GM12878 (cell line): ENCODE measurements at places on chromosomes 11 and 22. TPM values are rescaled to one million over a fixed set of nuclear protein-coding genes. Genes with fewer than 3 reads are reported as not detected.

Gene EHD1
- 165 and 166 TPM in 2 replicates for total RNA-seq

DNA sequence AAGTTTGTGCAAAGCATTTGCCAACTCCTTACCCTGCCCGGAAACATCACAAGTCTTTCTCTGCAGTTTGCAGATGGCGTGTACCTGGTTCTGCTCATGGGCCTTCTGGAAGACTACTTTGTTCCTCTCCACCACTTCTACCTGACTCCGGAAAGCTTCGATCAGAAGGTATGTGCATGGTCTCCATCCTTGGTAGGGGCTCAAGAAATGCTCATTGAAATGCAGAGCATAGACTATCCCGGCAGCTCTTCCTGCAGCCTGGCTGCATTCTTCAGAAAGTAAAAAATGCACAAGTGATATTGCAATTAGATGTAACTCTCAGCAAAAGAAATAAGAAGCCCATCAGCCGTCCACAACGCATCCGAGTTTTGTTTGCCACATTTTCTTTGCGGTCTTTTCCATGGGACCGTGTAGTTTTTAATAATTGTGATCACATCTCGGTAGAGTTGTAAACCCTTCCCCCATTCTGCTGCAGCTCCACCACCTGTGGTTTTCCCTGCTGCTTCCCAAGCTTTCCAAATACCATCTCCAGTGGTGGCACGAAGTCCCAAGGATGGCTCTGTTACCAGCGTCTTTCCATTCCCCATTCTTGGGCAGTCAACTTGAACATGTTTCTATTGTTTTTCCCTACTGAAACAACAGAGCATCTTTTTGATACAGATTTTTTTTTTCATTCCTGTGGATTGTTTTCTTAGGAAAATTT lies 22.7 kb upstream of the PARVG start:
- DNase-seq, result no peak

Gene PPP1CA
- 265 and 269 TPM in 2 replicates for total RNA-seq

Gene MIAT
- total RNA-seq, result 9.9 and 11.7 TPM in 2 replicates

DNA sequence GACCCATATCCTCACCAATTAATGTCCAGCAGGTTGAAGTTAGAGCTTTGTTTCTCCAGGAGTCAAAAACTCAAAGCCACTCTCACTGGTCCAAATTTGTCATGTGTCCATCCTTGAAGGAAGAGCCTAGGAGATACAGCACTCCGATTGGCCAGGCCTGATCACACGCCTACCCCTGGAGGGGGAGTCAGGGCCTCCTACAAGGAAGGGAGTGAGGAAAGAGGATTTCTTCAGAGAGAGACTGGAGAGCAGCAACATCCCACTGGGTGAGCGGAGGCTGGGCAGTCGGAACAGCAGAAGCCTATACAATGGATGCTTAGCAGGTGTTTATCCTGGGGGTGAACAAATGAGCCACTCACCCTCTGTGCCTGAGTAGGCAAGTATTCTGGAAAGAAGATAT lies 113.9 kb downstream of the TRIM29 start:
- no peak for DNase-seq

Gene SLC3A2
- 113 and 114 TPM in 2 replicates for total RNA-seq

DNA sequence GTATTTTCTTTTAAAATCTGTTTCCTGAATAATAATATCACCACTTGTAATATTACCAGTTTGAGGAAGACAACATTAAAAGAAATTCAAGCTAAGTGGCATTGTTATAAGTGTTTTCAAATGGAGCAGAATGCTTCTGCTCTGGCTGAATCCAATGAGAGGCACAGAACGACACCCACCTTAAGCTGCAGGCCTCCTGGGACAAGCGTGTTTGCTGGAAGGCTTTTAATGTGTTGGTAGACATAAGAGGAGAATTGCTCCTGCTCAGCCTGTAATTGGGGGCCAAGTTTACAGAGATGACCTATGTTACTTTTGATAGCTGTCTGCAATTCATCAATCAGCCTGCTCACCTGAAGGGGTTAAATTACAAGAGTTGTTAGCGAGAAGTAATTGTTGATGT lies 242.2 kb downstream of the DCDC1 start:
- DNase-seq, result no peak

Gene OR5A1
- total RNA-seq, result not detected in 2 replicates

DNA sequence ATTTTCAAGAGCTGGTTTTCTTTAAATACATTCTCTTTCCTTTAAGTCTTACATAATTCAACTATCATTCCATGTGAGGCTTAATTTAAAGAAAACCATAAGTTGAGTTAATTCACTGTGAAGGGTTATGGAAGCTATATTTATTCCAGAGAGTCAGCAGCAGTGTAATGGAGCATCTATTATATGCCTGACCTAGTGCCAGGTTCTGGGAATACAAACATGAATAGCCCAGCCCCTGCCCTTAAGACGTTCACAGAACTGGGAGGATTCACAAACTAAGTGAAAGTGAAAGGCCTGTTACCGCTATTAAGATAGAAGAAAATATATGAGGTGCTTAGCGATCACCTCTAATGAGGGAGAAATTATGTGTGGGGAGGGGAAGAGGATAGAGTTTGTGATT lies 408.9 kb upstream of the CCDC90B start:
- no peak for DNase-seq

GRCh38 chr22:27613099-27614005 lies 188.2 kb downstream of the MN1 start:
- no peak for DNase-seq

Gene P2RX6
- total RNA-seq, result 0.13 TPM in 1 of 2 replicates, not detected in the other

- DNase-seq, result no peak
These were observed 30.9 kb downstream of the INSC start for GRCh38 chr11:15145615-15146014.

DNA sequence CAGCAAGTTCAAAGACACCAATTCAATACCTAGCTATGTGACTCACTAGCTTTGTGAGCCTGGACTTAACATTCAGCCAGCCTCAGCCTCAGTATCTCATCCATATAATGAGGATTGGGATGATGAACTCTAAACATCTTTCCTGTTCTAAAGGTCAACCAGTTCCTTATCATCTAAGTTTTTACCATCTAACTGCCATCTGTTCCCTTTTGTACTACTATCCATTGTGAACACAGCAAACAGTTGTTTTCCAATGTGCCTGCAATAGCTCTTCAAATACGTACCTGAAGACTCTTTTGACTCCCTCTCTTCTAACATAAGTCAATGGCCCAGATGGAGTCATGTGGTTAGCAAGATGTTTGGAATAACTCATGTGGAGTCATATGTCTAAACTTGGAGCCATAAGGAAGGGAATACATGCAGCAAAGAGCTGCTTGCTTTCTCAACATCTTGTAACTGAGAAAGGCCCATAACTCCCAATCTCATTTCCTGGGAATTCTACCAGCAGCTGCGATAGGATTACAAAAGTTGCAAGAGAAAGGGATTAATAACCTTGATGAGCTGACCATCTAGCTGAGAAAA lies 19.4 kb downstream of the SYTL2 start:
- DNase-seq, result no peak

- DNase-seq, result no peak
These were observed 24.0 kb downstream of the CD5 start for GRCh38 chr11:61126256-61126655.

Gene OSBPL5
- 0.45 TPM in 1 of 2 replicates, not detected in the other for total RNA-seq

GRCh38 chr22:41982865-41983264 lies 13.6 kb downstream of the SEPTIN3 start:
- no peak for DNase-seq

GRCh38 chr11:99370549-99371216 lies 349.9 kb downstream of the CNTN5 start:
- DNase-seq, result no peak

- peak; percentile 44 for DNase-seq
These were observed 41.4 kb upstream of the ST14 start for GRCh38 chr11:130118165-130118564.

DNA sequence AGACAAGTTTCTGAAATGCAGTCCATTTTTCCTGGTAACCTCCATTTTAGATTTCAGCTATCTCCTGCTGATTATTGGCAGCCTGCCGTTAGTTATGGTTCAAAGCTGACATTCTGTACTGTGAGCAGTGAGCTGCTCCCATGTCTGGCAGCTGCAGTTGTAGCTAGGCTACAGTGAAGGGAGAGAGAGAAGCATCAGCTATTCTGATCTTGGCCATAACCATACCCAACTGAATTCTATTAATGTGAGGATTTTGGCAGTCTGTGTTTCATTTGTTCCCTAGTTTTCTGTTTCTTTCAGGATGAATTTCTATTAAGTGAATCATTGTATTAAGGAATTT lies 33.4 kb downstream of the SIK2 start:
- DNase-seq, result no peak

DNA sequence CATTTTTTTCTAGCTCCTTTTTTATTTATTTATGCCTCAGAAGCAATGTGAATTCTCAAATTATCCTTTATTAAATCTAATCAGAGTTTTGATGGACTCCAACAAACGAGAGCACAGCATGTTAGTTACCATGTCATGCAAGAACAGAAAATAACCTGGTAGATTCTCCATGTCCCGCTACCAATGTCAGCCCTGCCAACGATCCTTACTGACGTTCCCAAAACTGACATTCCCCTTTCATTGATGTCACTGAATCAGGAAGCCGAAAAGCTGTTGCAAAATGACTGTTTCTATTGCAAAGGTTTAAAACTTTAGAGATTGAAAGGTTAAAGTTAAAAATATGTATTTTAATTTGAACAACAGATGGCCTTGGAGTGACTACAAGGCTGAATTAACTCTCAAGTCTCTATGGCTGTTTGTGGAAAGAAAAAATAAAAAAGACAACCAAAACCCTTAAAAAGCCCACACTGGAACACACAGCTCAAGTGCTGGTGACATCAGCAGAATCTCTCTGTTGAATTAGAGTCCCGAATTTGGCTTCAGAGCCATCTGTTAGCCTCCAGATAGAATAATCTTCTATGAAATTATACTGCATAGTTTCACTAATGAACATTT lies 96.8 kb downstream of the BDNF start:
- no peak for DNase-seq

Gene KCNK4
- not detected in 2 replicates for total RNA-seq

Gene F2
- total RNA-seq, result 0.32 and 0.72 TPM in 2 replicates

DNA sequence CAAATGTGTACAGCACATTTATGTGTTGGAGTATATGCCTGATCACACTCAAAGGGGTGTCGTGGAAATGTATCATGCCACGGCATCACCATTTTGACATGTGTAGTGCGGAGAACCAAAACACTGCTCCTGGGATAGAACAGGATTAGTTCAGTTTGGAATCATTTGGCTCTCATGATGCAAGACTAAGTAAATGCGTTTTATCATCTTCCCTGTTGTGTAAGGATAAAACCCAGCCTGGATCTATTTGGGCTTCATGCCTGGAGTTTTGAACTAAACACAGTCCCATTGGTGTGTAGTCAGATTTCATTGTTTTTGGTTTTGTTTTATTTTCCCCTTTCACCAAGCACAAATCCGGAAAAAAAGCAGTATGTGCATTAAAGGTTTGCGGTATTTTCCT lies 574.3 kb downstream of the NTM start:
- no peak for DNase-seq

- DNase-seq, result no peak
These were observed 22.1 kb downstream of the IFITM10 start for GRCh38 chr11:1728301-1728700.

GRCh38 chr22:43861529-43861928 lies 784 bp downstream of the SULT4A1 start:
- DNase-seq, result no peak

DNA sequence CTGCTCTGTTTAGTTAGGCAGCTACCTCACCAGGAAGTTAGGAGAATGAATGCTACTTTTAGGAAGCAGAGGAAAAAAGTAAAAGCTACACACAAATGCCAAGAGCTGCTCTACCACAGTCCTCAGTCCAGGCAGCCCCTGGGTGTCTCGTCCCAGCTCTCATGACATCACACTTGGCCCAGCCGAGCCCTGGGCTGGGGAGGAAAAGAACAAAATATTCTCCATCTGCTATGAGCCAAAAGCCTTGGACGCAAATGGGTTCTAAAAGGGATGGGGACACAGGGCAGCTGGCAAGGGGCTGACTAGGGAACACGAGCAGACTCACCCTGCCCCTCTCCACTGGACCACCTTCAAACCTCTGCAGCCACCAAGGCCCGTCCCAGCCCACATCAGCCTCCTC lies 26.1 kb downstream of the TMEM184B start:
- DNase-seq, result no peak

DNA sequence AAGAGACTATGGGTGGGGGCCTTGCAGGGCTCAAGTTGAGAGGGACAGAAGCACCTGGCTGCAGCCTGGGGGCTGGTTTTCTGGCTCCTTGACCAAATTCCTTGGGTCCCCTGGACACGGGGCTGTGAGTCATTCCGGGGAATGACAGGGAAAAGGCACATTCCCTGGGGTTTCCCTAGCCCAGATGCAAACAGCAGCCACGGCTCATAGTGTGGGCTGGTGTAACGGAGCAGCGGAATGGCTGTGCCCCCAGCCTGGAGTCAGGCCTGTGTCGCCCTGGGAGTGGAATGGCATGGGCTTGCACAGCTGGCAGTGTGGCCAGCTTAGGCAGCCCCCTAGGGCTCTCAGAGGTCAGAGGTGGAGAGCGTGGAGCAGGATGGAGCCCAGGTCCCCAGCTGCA lies 77.6 kb upstream of the KCNQ1OT1 start:
- DNase-seq, result no peak

Gene PTPN5
- total RNA-seq, result not detected in 2 replicates

DNA sequence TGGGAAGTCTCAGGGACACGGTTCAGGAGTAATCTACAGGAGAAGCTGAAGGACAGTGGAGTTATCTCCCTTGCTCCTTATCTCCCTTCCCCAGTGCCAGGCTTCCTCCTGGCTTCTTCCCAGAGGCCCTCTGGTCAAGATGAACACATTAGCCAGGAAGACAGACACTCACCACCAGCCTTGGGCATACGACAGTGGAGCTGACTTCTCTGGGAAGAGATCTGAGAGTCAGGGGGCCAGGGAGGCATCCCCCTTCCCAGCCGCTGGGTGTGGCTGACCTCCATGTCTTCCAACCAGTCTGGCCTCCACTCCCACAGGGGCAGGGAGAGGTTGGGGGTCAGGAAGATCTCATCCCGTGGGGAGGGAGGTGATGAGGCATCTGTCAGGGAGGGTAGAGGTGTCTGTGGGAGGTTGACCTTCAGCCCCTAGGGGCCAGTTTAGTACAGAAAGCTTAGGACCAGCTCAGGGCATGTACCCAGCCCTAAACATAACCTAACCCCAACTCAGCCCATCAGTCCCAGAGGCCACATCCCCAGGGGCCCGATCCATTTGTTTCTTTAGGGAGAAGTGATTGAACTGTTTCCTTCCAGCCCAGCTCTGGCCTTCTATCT lies 12.7 kb downstream of the ROBO4 start:
- no peak for DNase-seq
